Stimulated activated CD4-positive, alpha-beta T cell treated with anti-CD3 and anti-CD28 coated beads, Interleukin-1b, Interleukin-23, amount 100 ng/mL, for 1 hour (primary cell): ENCODE measurements at places on chromosomes 11 and 22.

DNA sequence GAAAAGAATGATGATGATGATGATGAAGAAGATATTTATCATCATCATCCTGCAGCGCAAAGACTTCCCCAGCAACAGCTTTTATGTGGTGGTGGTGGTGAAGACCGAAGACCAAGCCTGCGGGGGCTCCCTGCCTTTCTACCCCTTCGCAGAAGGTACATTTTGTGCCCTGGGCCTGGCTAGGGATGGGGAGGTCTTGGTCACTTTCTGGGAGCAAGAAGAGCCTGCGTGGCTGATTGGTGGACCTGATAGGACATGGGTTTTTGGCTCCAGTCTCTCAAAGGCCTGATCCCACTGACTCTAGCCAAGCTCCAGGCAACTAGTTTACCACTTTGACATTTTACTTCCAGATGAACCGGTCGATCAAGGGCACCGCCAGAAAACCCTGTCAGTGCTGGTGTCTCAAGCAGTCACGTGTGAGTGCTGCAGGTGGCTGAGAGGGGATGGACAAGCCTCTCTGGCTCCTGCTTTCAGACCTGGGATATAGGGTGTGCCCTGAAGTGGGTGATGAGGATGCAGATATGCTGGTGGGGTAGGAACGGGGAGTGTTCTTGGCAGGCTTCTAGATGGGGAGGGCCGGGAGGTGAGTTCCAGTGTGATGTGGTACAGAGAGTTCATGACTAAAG lies 5.3 kb downstream of the SIDT2 start:
- no peak for DNase-seq

DNA sequence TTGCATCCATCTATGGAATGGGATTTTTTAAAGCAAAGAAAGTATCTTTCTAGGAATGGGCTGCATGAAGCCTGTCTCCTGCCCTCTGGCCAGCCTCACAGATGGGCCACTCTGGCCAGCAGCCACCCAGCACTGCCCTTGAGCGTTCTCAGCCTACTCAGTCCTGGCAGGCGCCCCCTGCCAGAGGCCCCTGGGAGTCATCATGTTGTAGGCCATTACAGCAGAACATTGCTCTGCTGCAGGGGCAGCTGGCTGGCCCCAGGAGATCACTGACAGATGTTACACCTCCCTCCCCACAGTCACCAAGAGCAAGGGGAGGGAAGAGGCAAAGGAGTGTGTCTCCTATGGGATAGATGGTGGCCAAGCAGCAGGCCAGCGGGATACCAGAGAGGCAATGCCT lies 363.7 kb downstream of the NXPE2 start:
- DNase-seq = no peak

DNA sequence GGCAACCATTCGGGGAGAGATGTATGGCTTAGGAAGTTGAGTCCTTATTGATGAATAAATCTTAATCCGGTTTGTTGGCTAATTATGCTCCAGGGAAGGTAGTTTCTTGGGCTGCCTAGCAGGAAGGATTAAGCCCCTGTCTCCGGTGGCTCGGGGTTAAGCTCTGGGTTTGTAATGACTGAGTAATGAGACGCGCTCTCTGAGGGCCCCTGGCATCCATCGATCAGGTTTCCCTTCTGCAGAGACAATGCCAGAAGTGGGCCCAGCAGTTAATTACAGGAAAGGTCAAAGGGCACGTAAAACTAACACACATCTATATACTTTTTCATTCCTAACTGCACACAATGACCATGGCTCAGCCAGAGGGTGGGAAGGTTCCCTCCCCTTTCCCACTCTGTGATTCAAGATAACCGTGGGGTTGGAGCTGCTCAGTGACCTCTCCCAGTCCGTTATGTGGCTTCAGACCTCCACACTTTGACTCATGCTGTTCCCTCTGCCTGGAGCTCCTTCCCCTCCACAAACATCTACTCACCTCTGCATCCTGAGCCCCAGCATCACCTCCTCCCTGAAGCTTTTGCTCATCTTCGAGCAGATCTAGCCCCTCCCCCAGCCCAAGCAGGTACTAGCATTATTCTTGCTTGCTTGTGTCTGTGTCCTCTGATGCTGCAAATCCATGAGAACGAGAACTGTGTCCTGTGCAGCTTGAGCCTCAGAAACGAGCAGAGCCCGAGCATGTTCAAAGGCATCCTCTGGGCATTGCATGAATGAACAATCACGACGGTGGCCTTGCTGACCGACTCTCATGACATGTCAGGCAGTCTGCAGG lies 16.6 kb downstream of the SCUBE1 start:
- DNase-seq = no peak

DNA sequence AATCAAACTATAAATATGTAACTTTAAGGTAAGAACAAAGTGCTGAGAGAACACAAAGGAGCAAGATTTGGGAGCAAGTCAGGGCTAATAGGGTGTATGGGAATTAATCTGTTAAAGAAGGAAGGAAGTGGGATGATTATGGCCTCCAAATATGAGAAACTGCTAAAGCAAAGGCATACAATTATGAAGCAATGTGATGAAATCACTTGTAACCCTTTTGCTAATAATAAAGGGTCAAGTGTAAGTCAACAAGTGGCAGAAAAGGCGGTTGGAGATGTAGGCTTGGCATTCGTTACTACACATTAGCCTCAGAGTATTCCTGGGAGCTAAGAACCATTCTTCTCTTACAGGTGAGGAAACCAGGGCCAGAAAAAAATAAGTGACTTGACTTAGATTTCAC lies 1002.3 kb upstream of the TENM4 start:
- DNase-seq = no peak

- no peak for DNase-seq
Observed at GRCh38 chr22:47367107-47367690, 604.7 kb downstream of the TBC1D22A start.

DNA sequence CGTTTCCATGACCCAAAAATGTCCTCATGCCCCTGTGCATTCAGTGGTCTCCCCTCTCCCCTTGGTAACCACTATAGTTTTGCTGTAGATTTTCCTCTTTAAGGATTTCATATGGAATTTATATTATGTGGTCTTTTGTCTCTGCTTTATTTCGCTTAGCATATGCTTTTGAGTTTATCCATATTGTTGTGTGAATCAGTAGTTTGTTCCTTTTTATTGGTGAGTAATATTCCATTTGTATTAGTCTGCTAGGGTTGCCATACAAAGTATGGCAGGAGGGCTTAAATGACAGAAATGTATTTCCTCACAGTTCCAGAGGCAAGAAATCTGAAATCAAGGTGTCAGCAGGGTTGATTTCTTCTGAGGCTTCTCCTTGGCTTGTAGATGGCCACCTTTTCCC lies 3.5 kb downstream of the ZNF74 start:
- no peak for DNase-seq

DNA sequence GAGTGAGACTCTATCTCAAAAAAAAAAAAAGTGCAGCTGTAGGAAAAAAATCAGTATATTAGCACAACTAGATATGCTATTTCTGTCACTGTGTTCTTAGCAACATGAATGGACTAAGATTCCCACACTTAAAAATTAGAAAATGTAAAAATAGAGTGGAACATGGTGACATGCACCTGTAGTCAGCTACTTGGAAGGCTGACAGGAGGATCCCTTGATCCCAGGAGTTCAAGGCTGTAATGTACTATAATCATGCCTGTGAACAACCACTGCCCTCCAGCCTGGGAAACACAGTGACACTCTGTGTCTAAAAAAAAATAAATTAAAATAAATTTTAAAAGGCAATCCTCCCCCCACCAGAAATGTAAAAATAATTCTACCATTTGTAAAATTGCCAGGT lies 29.8 kb downstream of the PICALM start:
- no peak for DNase-seq

GRCh38 chr11:1949922-1950321 lies 2.8 kb downstream of the MRPL23 start:
- no peak for DNase-seq

DNA sequence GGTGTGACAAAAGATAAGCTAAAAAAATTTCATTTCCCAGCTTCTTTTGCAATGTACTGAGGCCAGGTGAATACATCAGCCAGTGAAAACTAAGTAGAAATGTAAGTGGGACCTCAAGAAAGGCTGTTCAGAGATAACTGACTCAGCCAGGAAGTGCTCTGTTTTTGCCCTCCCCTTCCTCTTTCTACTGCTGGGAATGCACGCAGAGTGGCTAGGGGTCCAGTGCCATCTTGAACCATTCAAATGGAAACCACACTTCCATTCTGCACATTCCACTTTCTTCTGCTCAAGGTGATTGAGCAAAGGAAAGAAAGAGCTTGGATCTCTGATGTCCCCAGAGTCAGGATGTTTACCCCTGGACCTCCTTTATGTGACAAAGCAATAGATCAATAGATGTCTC lies 27.8 kb upstream of the LMO2 start:
- DNase-seq = no peak

GRCh38 chr11:91239359-91239758 lies 985.3 kb upstream of the FAT3 start:
- DNase-seq = no peak

DNA sequence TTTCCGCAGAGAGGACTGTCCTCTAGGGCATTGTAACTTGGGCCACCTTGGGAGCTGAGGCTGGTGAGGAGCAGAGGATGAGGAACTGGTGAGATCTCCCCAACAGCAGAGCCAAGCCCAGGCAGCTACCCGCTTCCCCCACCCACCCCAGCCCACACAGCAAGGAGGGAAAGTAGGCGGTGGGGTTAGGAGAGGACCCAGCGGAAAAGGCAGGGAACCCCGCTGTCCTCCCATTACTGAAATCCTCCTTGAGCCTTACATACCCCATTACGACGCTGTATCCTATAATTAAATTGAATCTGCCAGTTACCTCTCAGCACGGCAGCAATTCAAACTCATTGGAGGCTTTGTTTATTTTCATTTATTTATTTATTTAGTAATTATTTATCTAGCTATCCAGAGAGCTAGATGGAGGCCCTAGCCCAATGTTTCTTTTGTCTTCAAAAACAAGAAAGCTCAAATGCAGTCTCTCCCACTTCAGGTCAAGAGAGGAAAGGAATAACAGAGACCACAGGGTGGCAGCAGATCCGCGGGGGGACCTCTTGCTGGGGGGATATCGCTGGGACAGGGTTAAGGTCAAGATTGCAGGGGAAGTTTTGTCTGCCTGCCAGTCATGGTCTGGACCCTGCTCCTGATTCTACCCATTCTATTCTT lies 218.0 kb downstream of the ST3GAL4 start:
- DNase-seq = no peak

DNA sequence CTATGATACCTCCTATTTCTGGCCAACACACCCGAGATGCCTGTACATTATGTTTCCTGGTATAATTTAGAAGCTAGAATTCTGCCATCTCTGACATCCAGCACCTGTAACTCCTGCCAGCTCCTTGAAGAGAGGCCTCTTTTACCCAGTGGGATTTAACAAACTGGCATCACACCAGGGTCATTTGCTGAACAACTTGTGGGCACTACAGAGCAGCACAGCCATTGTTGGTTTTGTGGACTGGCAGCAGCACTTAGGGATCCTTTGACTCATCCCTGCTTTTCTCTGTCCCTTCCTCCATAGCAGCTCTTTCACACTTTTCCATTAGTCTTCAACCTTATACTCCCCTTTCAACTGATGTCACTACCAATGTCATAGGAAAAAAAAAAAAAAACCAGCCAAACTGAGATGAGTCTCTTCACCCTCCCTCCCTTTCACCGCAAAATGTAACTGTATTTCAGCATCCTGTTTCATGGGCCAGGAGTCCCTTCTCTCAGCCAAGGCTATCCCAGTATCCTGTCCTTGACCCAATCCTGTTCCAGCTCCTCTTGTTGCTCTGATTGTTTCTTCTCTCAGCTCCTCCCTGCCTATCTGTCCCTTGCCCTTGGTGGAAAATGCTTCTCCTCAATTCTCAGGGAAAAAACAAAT lies 68.7 kb downstream of the PPFIBP2 start:
- DNase-seq = no peak

DNA sequence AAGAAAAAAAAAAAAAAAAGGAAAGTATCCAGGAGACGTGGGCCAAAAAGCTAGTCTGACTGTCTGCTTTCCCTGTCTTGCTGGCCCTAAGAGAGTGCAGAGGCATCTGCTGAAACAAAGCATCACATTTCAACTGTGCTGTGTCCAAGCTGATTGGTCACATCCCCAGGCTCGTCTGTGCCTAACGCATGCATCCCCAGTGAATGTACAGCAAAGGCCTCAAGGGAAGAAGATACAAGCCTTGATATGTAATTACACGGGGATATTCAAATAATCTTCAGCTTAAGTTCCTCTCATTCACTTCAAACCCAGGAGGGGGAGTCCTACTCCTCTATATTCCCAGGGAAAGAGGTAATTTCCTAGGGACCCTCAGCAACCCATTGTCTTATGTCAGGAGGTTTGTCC lies 5.4 kb upstream of the SORL1 start:
- no peak for DNase-seq

GRCh38 chr11:116137753-116138152 lies 633.5 kb upstream of the CADM1 start:
- no peak for DNase-seq

DNA sequence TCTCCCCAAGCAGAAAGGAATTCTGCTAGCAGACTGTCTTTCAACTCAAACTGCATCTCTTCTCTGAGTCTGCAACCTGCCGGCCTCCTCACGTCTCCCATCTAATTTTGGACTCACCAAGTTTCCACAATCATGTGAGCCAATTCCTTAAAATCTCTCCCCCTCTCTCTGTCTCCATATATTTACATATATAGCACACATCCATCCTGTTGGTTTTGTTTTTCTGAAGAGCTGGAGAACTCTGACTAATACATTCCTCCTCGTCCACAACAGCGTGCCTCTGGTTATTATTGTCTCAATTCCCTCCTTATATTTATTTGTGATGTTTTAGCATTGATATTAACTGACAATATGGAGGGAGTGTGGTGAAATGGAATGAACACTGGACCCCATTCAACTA lies 29.6 kb upstream of the FJX1 start:
- DNase-seq = no peak

DNA sequence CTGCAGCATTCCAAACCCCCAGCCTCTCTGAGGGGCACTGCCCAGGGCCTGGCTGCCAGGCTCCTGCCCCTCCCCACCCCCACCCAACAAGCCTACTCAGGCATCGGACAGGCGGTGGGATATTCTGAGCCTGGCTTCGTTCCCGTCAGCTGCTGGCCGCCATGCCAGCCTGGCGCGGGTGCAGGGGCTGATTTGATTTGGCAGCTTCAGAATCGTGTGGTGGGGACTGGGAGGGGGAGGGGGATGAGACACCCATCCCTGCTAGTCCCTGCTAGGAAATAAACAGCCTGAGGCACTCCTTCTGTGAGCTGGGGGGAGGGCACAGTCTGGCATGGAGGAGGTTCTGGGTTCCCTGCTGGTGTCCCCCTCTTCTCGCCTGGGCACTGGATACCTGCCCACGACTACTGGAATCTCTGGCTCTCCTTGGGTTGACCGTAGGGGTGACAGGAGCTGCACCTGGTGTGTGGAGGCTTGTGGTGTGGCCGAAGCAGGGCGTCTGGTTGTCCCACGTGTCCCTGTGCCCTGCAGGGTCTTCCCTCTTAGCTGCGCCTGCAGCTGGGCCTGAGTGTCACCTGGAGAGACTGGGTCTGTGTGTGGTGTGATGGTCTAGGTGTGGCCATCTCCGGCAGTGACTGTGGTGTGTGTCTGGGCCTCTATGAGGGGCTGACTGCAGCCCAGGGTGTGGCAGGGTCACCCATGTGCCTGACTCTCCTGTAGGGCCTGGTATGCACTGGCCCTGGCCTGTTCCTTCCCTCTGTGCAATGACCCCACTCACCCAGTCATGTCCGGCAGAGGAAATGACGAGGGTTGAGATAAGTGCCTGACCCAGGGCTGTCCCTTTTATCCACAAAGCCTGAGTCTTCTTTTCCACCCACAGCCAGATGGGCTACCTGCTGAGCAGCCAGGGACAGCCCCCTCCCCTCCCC lies 42.2 kb downstream of the PDE2A start:
- DNase-seq = no peak
